ENCODE measurements at places on chromosomes 11 and 22.

DNA sequence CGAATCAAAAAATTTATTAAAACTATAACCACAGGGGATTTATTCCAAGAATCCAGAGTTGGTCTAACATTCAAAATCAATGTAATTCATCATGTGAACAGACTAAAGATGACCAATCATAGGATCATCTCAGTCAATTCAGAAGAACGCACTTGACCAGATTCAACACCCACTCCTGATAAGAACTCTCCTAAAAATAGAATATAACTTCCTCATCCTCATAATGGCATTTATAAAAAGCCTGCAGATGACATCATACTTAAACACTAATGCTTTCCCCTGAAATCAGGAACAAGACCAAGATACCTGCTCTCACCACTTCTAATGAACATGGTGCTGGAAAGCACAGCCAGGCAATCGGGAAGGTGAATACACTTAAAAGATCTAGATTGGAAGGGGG is 10.5 kb upstream of the MUC2 start:
- no peak for DNase-seq

- DNase-seq: no peak
Observed at GRCh38 chr22:37404091-37404490, 23.2 kb downstream of the ELFN2 start.

DNA sequence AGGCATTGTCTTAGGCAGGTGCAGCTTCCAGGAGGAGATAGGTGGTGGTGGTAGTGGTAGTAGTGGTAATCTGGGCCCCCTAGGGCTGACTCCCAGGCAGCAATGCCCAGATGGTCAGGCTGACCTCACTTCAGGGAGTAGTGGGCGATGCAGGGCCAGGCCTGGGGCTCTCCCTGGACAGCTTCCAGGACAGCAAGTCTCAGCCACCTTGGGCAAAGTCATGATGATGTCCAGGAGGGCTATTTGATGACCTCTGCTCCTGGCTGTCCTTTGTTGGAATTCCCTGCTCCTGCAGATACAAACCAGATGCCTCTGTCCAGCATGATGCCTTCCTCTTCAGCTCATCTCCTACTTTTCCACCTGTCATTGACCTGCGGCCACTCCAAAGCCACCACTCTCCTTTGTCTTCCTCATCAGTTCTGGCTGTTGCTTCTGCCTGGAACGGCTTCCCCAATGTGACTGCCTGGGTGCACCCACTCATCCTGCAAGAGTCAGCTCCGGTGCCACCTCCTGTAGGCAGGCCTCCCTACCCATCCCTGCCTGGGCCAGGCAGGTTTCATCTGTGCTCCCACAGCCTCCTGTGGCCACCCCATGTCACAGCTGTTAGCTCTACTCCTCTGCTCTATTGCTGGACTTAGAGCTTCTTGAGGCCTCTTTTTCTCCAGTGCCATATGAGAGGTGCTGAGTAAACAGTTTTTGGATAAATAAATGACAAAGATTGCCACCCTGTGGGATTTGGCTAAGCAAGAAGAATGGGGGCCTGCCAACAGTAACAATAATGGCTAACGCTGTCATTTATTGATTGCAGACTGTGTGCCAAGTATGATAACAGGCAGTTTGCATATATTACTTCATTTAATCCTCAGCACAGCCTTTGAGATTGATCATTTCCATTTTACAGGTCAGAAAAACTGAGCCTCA is 172.9 kb upstream of the NECTIN1 start:
- DNase-seq: no peak

GRCh38 chr22:39935612-39936011 is 24.6 kb upstream of the TMA7B start:
- DNase-seq: no peak

DNA sequence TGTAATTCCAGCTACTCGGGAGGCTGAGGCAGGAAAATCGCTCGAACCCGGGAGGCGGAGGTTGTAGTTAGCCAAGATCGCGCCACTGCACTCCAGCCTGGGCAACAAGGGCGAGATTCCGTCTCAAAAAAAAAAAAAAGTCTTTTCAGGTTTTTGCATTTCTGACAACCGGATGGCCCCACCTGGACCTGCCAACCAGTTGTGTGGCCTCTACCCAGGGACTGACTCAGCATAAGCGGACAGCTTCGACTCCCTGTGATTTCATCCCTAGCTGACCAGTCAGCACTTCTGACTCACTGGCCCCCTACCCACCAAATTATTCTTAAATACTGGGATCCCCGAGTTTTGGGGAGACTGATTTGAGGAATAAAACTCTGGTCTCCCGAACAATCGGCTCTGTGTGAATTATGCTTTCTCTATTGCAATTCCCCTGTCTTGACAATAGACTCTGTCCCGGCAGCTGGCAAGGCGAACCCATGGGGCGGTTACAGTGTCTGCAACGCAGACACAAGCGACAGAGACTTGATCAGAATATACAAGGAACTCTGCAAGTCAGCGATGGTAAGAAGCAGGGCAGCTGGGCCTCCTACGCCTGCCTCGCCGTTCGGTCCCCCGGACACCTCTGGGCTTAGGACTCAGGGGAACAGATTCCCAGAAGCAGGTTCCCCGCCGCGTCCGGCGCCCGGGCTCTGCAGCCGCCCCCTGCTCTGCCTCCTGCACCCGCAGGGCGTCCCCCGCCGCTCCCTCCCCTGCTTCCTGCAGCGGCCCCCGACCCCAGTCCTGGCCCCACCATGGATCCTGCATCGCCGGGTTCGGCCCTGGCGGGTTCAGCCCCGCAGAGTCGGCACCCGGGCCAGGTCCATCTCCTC is 741 bp upstream of the TALDO1 start:
- DNase-seq: no peak

- no peak for DNase-seq
Observed at GRCh38 chr11:77959434-77959833, 35.0 kb downstream of the INTS4 start.

Measured in stimulated activated CD4-positive, alpha-beta T cell treated with anti-CD3 and anti-CD28 coated beads, TNF-alpha, amount 100 ng/mL, for 48 hours (primary cell).